Muscle of leg (tissue), 16 donors: ENCODE measurements at places on chromosomes 6 and 20.

DNA sequence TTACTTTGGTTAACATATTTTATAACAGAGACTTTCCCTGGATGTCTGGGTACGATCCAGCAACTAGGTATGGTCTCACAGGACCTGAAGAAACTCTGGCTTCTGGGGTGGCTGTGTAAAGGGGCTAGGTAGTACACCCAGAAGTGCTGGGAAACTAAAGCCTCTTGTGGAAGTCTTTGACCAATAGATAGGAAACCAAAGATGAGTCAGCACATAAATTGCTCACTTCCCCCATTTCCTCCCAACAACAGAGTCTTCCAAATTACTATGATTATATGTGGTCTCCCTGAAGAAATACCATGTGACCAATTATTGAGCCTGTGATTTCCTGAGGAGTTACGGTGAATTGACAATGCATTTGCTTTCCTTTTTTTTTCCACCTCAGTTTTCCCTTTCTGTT, 26.8 kb upstream of the TBX18 start:
- no peak for DNase-seq

GRCh38 chr20:30484749-30485070, 772.8 kb upstream of the DEFB115 start:
- DNase-seq: no peak

DNA sequence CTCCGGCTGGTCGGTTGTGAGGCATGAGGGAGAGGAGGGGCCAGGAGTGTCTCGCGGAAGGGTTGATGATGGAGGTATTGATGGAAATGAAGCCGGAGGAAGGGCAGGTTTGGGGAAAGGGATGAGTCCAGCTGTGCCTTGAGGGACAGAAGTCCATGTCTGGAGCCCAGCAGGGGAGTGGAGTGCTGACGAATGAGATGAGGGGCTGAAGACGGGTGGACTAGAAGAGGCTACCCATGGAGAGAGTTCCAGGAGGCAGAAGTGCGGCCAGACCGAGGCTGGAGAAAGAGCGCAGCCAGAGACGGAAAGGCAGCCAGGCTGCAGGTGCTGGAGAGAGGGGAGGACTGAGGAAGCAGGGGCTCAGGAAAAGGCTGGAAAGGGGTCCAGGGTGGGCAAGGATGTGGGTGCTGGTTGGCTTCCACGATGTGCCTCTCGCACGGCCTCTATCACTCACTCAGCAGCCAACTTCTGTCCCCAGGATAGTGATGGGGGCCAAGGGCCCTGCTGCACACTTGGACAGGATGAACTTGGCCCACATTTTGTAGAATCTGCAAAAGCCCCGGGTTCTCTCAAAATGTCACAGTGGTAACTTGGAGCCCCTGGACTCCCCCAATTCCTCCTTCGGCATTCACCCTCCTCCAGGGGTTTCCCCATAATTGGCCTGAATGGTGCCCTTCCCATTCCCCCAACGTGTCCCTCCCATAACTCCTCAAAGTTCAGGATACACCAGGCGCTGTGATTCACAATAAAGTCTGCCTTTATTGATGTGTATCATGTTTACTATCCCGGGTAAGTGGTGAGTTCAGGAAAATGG, 627 bp upstream of the EIF6 start:
- DNase-seq: no peak

DNA sequence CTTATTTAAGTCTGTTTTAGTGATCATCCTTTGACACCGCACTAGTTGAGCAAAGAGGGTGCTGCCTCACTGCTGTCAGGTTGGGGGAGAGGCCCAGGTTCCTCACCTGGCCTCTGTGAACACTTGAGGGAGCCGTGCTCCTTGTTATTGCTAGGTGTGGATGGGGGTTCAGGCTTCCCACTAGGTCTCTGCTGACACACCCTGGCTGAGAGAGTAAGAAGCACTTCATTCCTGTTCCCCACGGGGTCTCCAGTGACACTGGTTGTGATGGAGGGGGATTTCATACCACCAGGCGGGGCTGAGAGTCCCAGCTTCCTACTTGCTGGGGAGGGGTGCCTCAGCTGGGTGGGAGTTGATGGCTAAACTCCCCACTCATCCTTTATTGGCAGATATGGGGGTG, 11.1 kb upstream of the NOTCH4 start:
- no peak for DNase-seq

- no peak for DNase-seq
Observed at GRCh38 chr6:39476151-39476550, 153.6 kb upstream of the KCNK16 start.

DNA sequence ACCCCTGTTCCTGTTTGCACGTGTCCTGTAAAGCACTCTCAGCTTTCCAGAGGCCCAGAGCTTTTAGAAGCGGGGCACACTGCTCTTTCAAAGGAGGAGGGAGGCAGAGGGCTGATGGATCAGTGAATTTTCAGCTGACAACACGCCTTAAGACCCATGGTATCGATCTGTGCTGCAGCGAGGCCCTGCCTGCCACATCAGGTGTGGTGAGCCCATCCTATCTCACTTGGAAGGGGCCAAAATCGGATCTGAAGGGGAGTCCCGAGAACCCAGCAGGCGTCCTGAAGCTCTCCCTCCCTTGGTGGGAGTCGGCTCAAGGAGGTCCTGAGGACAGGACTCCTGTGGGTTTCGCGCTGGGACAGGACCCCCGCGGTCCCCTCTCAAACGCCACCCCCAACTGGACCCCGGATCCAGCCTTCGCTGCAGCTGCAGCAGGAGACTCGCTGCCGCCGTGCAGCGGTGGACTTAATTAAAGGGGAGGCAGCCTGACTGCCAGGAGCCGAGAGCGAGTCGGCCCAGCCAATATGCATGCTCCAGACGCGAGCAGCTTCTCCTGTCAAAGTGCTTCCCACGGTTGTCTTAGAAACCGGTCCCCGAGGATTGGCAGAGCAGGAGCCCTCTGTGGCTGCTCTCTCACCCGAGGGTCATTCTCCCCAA, 580.0 kb upstream of the ZNF337 start:
- DNase-seq: peak; percentile 4

DNA sequence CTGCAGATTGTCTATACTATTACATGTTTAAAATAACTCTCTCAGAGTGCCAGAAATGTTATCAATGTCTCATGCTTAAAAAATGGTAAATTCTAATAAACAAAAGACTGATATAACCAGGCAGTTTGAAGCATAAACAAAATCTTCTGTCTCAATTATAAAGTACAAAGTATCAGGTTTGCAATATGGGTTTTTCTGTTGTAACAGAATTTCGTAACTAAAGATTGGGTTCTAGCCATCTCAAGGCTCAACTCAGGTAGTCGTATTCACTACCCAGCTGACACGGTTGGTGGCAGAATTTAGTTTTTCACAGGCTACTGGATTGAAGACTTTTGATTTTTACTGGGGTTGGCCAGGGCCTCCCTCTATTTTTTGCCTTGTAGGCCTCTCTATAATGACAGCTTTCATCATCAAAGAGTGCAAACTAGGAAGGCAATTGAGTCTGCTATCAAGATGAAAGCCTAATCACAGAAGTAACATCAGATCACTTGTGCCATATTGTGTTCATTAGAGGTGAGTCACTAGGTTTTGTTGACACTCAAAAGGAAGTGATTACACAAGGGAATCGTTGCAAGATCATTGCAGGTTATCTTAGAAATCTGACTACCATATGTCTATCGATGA, 3.6 kb downstream of the CYP39A1 start:
- DNase-seq: no peak

- DNase-seq: no peak
Observed at GRCh38 chr20:20241976-20242375, 125.9 kb upstream of the INSM1 start.

DNA sequence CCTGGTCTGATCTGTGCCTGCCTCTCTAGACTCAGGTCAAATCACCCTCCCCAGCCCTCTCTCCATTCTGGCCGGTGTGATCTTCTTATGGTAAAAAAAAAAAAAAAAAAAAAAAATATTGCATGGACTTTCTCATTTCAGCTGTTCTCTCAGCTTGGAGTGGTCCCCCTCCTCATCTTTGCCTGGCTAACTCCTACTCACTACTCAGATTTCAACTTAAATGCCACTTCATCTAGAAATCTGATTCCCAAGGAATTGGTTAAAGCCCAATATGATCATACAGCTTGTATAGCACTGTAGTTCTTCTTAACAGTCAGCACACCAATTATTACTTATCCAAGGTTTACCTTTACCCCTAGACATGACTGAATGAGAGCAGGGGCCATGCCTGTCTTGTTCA, 105.9 kb upstream of the CARMIL1 start:
- no peak for DNase-seq

DNA sequence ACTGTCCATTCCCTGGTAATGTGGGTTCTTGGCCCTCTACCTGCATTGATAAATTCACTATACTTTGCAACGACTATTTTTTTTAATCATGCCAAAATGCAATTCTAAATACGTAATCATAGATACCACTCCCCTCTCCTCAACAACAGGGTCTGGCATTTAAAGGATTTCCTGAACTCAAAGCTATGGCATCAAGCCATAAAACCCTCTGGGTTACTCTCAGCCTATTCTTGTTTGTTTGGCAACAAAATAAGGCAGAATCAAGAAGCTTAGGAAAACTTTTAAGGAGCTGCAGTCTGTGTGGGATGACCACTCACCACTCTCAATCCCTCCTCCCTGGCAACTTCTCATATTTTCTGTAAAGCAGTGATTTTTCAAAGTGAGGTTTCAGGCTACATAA, 669.9 kb upstream of the ID4 start:
- no peak for DNase-seq
